NCI-H1092 (cell line): ENCODE measurements at places on chromosomes 6 and 20.

DNA sequence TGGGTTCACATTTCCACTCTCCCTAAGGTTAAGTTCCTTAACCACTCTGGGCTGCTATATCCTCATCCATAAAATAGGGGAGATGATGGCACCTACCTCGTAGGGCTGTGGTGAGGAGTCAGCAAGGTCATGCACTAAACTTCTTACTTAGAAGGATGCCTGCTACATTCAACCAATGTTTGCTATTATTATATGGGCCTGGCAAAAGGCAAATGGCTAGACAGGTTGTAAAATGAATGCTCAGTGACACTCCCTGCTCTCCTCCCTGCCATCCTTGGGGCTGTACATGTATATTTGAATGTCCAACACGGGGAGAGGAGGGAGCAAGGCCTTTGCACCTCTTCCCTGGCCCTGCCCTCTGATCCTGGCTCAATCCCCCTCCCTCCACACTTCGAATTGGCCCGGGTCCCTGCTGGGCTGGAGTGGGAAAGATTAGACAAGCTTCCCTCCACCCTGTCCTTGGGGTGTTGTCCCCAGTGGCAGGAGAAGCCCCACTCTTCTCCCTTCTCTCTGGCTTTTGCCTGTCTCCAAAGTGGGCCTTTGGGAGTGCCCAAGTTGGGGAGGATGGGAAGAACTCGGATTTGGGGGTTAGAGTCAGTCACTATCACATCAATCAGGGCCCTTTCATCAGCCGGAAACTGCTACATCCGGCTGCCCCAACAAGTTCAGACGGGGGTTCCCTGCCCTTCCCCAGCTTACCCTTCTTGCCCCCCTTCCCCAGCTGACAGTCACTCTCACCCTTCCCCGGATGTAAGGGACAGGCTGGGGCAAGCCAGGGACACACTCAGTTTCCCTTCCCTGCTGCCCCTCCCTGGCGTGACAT is 36.3 kb upstream of the VEGFA start:
- no peak for DNase-seq

GRCh38 chr20:10940941-10941340 is 267.1 kb upstream of the JAG1 start:
- no peak for DNase-seq

GRCh38 chr20:57065646-57066045 is 200.8 kb downstream of the BMP7 start:
- DNase-seq = no peak

- DNase-seq = no peak
Observed at GRCh38 chr6:136146130-136146529, 104.0 kb downstream of the MTFR2 start.

GRCh38 chr6:19180348-19181072 is 656.7 kb upstream of the ID4 start:
- DNase-seq = no peak

DNA sequence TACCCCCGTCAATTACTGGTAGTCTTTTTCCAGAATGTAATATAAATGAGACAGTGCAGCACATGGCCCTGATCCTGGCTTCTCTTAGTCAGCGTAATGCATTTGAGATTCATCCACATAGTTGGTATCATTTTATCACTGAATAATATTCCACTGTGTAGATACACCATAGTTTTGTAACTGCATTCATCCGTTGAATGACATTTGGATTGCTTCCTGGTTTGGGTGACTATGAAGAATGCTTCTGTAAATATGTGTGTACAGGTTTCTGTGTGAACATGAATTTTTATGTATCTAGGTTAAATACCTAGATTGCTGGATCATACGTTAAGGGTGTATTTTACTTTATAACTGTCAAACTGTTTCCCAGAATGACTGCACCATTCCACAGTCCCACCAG is 62.6 kb upstream of the STMND1 start:
- DNase-seq = no peak
